Stimulated activated CD4-positive, alpha-beta T cell treated with anti-CD3 and anti-CD28 coated beads, Interleukin-1b, Interleukin-23, amount 100 ng/mL, for 1 hour (primary cell): ENCODE measurements at places on chromosomes 7 and 10.

- no peak for DNase-seq
Measured at GRCh38 chr10:12022580-12023257, 19.9 kb downstream of the UPF2 start.

GRCh38 chr7:15417341-15417988 lies 144.3 kb downstream of the AGMO start:
- DNase-seq, result no peak

- DNase-seq, result no peak
Measured at GRCh38 chr10:16995867-16996529, 133.6 kb downstream of the CUBN start.

- DNase-seq, result no peak
Measured at GRCh38 chr7:25931156-25931555, 220.8 kb upstream of the NFE2L3 start.

GRCh38 chr10:107618504-107618994 lies 454.0 kb upstream of the SORCS1 start:
- no peak for DNase-seq

DNA sequence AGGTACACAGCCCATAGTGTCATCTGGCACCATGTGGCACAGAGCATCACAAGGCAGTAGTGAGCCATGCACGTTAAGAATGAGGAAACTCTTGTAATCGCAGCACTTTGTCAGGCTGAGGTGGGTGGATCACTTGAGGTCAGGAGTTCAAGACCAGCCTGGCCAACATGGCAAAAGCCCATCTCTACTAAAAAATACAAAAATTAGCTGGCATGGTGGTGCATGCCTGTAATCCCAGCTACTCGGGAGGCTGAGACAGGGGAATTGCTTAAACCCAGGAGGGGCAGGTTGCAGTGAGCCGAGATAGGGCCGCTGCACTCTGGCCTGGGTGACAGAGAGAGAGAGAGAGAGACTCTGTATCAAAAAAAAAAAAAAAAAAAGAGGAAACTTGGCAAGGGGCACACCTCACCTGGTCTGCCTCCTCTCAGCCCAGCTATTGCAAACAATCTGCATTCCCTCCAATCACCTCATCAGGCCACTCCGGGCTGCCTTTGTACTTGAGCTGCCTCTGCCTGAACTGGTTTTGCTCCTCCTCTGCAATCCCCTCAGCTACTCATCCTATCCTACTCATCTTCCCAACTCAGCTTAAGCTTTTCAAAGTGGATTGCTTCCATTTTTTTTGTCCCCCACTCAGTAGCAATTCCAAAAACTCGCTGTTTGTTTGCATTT lies 46.0 kb upstream of the OPTN start:
- no peak for DNase-seq

GRCh38 chr7:43653466-43653865 lies 70.6 kb downstream of the STK17A start:
- no peak for DNase-seq

DNA sequence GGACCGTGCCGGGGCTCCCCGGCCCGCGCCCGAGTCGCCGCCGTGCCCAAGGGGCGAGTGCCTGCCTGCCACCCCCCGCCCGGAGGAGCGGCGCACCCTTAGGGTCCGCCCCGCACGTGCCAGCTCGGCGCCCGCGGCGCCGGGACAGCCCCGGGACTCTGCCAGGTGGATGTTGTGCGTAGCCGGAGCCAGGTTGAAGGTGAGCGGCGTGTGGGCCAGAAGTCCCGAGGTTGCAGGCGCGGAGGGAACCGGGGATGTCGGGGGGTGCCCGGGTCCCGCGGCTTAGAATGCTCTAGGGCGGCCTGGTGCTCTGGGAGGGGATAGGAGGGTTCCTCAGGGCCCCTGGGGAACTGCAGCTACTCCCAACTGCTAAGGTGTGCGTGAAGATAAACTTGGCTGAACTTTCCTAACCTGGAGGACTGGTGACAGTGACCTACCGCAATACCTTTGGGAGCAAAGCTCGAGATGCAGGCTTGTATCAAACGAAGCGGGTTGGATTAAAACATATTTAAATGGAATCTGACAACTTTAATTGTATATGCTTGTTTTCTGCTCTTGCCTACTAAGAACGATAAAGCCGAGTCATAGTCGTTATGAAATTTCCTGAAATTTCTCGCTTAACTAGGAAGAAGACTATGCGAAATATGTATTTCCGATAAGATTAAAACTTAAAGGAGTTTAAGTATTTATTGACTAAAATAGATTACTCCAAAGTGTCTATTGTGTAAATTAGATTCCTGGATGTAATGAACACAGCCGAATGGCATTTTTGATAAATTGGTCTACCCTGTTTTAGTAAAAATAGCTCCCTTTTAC lies at the start of gene CUX1:
TSS of gene CUX1 (plus strand) at position 156 of the 816 bp plus-strand sequence. CDS start at position 170, 14 bp downstream.
- DNase-seq, result no peak

GRCh38 chr7:74475243-74475986 lies 21.7 kb downstream of the GTF2IRD1 start:
- DNase-seq, result no peak

GRCh38 chr7:26265065-26265464 lies 26.6 kb upstream of the SNX10 start:
- no peak for DNase-seq

- no peak for DNase-seq
Measured at GRCh38 chr10:68074031-68074774, 880 bp downstream of the HERC4 start.

DNA sequence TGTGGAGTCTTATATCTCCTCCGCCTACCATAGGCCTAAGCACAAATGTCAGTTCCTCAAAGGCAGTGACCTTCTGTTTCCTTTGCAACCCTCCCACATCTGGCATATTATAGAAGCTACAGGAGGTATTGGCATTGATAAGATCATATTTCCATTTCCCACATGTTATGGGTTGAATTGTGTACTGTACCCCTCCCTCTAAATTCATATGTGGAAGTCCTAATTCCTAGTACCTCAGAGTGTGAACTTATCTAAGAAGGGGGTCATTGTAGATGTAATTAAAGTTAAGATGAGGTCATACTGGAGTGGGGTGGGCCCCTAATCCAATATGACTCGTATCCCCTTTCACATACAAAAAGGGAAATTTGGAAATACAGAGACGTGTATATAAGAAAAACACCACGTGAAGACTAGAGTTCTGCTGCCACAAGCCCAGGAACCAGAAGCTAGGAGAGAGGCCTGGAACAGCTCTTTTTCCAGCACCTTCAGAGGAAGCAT lies 6.1 kb upstream of the LAMB4 start:
- no peak for DNase-seq

GRCh38 chr10:33153968-33154327 lies 180.5 kb downstream of the NRP1 start:
- no peak for DNase-seq

- DNase-seq, result no peak
Measured at GRCh38 chr7:105664816-105665525, 83.7 kb upstream of the EFCAB10 start.

DNA sequence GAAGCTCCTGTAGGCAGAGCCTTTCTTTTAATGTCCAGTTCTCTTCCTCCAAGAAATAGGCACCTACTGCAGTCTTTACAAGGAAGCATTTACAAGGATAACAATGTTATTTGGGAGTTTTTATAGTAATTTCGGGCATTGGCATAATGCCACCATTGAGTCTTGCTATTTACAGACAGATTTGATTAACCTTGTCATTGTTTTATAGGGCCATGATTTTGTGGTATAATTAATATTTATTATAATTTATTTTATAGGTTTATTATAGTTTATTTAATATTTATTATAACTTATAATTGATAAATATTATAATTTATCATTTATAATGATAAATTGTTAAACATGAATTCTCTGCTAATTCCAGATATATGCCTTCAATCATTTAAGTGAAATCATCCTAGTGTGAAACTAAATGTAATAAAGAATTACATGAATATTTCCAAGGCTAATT lies 573 bp upstream of the POT1 start:
- no peak for DNase-seq

DNA sequence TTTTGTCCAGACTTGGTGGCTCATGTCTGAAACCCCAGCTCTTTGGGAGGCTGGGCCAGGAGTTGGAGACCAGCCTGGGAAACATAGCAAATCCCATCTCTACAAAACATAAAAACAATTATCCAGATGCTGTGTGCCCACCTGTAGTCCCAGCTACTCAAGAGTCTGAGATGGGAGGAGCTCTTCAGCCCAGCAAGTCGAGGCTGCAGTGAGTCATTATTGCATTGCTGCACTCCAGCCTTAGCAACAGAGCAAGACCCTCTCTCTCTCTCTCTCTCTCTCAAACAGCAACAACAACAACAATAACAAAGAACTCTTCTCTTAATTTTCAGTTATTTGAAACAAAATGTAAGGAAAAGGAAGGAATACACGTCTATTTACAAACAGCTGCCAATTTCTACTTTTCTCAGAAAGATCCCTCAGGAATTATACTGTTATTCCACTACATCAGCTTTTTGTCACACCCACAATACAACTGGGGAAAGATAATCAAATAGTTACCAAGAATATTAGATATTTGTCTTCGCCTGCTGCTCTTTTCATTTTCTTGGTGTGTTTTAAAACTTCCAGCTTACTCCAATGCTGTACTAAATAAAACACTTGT lies 5.1 kb upstream of the TSPAN12 start:
- DNase-seq, result no peak

- DNase-seq, result no peak
Measured at GRCh38 chr7:27670676-27671075, 8.0 kb upstream of the HIBADH start.

DNA sequence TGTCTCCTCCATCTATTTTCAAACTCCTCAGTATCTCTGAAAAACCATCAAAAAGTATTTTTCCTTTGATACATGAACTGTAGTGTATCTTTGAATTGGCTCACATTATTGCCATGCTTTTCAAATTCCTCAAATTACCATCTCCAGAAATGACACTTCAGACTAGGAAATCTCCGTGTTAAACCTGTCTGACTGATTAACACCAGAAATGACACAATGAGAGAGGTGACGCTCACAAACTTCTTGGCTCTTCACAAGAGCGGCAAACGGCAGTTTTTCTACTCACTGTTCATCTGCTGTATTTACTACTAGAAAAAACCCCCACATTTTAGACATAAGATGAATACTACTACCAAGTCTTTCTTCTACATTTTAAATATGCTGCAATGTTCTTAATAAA lies 56.6 kb downstream of the MKX start:
- no peak for DNase-seq

GRCh38 chr7:7862393-7862792 lies 106.2 kb upstream of the GLCCI1 start:
- no peak for DNase-seq

DNA sequence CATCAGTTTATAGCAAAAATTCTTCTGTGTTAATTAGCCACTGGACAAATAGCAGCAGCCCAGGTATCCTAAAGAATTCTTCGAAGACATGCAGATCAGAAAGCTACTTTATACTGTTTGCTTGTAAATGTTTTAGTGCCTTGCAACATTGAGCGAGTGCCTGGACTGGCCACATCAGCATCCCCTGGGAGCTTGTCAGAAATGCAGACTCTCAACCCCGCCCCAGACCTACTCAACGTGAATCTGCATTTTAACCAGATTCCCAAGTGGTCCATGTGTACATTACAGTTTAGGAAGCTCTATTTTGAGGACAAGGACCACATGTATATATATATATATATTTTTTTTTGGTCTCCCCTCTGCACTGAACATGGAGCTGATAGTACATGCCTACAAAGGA lies 18.5 kb upstream of the PLEKHS1 start:
- no peak for DNase-seq

- no peak for DNase-seq
Measured at GRCh38 chr10:18400906-18401245, 250.5 kb downstream of the NSUN6 start.

- no peak for DNase-seq
Measured at GRCh38 chr10:72736176-72736827, 44.4 kb downstream of the MCU start.

- DNase-seq, result no peak
Measured at GRCh38 chr10:121404611-121405010, 193.6 kb downstream of the FGFR2 start.

DNA sequence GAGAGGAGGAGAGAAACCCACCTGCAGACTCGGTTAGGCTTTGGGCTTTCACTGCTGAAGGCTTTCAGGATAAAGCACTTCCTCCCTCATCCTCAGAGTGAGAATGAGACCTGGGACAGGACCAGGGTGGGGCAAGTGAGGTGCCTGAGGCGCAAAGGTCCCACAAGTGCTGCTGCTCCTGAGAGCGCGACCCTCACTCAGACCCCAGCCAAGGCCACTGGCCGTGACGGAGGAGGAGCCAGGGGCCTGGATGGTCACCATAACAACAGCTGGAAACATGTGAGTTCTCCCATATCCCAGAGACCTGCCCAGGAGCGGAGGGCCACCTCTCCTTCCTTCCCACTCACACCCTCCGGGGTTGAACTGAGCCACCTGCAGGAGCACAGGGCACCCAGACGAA lies 46.9 kb upstream of the MKRN1 start:
- DNase-seq, result no peak

DNA sequence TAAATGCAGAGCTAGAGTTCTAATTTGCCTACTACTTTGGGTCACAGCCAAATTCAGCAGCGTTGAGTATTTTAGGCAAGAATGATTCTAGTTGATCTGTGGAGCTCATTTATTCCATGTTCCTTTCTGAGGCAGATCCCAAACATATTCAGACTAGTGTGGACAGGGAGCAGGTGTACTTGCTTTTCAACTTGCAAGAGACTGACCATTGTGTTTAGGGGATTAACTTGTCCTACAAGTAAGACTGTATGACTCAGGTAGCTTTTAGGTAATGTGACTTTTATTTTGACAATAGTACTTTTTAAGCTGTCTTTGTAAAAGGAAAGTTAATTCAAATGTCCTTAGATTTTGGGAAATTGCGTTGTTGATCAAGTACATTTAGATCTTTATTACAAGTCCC lies 285.5 kb downstream of the TWIST1 start:
- DNase-seq, result no peak

GRCh38 chr10:72272689-72273409 lies 875 bp upstream of the DDIT4 start:
- no peak for DNase-seq

DNA sequence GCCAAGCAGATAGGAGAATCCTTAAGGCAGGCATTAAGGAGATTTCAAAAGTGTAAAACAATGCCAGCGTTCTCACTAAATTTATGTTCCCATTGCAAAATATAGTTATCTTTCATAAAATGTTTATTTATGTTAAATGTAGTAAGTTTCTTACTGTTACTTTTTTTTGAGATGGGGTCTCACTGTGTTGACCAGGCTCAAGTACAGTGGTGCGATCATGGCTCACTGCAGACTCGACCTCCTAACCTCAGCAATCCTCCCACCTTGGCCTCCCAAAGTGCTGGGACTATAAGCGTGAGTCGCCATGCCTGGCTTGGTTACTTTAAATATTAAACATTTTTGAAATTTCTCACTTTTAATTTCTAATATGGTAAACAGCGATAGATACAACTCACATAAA lies 31.8 kb upstream of the PRKAR2B start:
- DNase-seq, result no peak

DNA sequence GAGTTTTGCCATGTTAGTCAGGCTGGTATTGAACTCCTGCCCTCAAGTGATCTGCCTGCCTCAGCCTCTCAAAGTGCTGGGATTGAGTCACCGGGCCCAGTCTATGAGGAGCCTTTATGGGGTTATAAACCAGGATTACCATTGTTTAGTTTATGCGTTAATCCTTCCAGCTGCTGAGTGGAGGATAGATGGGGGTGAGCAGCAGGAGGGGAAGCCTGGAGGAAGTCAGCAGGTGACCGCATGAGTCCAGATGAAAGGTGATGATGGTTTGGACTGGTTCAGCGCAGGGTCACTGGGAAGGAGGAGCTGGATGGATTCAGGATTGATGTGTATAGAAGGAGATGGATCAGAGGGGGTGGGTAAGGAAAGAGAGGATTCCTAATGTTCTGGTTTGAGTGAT lies 197.1 kb downstream of the ADAM12 start:
- no peak for DNase-seq

GRCh38 chr7:44348300-44348699 lies 22.9 kb upstream of the CAMK2B start:
- no peak for DNase-seq
